Activated CD4-positive, alpha-beta T cell treated with anti-CD3 and anti-CD28 coated beads, Interleukin-2, amount 50 U/mL, for 48 hours (primary cell): ENCODE measurements at places on chromosomes 16 and 17.

GRCh38 chr17:79981661-79982101, 54.0 kb downstream of the TBC1D16 start:
- DNase-seq = no peak

DNA sequence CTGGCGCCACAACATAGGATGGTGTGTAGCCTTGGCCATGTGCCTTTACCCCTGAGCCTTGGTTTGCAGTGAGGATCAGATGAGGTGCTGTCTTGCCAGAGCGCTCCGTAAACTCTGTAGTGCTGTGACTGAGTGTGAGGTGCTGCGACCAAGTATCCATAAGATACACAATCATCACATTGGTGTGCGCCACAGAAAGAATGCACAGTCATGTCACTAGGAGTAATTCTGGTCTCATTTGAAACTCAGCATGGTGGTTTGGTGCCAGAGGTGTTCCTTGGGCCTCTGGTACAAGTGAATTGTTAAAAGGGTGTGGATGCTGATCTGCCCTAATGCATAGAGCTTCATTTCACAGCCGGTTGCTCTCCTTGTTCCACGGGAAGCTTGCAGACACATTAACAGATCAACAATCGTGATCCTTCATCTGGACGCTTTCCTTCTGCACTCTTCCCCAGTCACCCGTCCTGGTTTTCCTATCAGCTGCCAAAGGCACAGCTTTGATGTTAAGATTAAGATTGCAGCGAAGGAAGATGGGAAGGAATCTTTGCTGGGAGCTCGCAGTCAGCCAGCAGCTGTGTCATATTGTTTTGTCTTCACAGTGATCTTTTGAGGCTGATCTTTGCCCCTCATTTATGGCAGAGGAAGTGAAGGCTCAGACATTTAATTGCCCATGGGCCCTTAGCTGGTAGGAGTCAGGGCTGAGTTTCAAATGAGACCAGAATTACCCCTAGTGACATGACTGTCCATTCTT, 79.1 kb downstream of the KSR1 start:
- no peak for DNase-seq

- DNase-seq = no peak
Observed at GRCh38 chr17:12613566-12613965, 52.1 kb upstream of the MYOCD start.

GRCh38 chr17:78248051-78248914, 16.9 kb downstream of the TMEM235 start:
- DNase-seq = no peak

DNA sequence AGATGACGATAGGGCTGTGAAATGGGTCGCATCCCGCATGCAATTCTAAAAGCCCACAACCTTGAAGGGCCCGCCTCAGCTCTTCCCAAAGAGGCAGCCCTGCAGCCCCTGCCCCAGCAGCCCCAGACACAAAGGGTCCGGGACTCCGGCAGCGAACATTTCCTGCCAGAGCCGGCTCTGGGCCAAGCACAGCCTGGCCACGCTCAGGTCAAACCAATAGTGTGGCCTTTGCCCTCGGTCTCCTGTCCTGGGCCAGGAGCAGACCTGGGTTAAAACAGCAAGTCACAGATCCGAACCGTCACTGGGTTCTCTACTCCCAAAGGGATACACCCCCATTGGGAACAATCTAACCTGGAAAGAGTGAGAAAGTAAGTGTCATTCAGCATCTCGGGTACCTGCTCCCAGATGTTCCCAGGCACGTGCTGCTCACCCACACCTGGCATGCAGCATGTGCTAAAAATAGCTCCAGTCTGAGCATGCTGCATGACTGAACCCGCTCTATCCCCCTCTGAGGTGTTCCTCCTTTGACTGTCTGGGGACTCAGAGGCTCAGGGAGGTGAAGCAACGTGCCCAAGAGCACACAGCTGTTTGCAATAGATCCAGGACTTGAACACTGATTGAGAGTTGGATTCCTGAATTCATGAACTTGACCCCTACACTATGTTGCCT, 22.2 kb upstream of the ATP2A3 start:
- no peak for DNase-seq

- no peak for DNase-seq
Observed at GRCh38 chr17:12242345-12242954, 221.8 kb downstream of the MAP2K4 start.

GRCh38 chr17:51322390-51323029, 62.2 kb downstream of the UTP18 start:
- no peak for DNase-seq

GRCh38 chr17:38667099-38667786, 7.5 kb downstream of the EPOP start:
- peak; percentile 60 for DNase-seq

DNA sequence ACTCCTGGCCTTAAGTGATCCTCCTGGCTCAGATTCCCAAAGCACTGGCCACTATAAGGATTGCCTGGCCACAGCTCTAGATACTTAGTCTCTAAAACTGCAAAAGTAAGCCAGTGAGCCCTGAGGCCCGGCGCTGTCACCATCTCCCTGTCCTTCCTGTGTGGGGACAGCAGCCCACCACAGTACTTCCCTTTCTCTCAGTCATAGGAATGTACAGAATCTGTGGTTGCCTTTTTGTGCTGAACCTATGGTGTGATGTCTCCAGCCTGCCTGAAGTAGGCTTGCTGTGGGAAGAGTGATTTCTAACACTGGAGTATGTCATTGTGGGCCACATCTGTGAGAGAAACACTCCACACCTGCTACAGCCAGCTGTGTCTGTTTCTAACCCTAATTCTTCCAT, 24.7 kb downstream of the NTAN1 start:
- no peak for DNase-seq

DNA sequence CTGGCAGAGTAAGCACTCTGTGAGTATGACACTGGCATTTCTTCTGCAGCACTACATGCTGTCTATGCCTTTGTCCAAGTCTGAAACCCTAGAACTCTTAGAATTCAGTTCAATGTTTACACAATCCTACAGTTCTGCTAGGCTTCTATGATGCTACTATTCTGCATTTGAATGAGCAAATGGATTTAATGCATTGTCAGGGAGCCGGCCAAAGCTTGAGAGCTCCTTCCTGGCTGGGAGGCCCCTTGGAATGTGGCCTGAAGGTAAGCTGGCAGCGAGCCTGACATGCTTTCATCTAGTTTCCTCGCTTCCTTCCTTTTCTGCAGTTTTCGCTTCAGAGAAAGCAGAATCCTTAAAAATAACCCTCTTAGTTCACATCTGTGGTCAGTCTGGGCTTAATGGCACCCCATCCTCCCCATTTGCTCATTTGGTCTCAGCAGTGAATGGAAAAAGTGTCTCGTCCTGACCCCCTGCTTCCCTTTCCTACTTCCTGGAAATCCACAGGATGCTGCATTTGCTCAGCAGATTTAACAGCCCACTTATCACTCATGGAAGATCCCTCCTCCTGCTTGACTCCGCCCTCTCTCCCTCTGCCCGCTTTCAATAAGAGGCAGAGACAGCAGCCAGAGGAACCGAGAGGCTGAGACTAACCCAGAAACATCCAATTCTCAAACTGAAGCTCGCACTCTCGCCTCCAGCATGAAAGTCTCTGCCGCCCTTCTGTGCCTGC, at the start of gene CCL2:
Gene CCL2 (plus strand): TSS at position 635 of the 730 bp plus-strand sequence. CDS start 65 bp downstream, at position 700.
- no peak for DNase-seq

DNA sequence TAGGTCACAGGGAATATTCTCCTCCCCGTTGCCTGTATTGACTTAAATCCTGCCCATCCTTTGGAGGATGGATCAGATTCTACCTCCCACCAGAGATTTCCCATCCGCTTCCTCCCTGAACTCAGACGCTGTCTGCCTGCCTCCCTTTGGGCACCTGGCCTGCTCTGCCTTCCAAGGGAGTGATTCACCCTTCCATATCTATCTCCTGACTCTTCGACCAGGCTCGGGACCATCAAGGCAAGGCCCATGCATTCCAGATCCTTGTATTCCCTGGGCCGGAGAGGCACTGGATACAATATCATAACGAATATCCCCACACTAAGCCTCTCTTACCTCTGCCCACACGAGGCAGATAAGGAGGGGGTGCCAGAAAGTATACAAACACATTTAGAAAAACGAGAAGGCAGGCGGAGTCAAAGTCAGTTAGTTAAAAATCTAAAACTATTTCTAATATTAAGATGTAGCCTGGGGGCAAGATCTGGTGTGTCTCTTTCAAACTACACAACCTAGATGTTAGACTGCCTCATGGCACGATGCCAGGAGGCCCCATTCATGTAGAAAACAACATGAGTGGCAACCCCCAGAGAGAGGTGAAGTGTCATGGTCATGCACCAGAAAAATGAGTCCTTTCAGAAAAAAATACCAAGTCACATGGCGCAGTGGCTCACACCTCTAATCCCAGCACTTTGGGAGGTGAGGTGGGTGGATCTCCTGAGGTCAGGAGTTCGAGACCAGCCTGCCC, 9.2 kb downstream of the PMP22 start:
- no peak for DNase-seq

DNA sequence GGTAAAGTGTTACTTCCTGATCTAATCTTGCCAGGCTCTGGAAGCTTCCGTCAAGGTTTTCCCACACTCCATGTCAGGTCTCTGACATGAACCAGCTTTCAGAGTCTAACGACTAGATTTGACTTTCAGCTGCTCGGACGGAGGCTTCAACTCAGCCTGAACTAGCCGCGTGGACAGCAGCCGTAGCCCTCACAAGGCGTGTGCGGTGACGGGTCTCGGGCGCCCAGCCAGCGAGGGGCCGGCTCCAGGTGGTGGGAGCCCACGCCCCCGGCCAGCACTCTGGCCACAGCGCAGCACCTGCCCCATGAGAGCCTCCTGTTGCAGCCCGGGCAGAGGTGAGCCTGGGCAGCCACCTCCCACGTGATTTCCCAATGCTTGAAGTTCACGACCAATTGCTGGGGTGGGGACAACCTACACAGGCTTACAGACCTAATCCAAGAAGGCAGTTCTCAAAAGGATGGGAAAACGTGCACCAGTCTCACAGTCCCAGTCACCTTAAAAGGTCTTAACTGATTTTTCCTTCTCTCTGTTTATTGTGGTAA, 45.5 kb downstream of the TBC1D16 start:
- no peak for DNase-seq

- peak; percentile 20 for DNase-seq
Observed at GRCh38 chr17:36153895-36154610, 22.4 kb downstream of the TBC1D3B start.

- no peak for DNase-seq
Observed at GRCh38 chr17:69363488-69364210, 36.7 kb upstream of the ABCA5 start.

DNA sequence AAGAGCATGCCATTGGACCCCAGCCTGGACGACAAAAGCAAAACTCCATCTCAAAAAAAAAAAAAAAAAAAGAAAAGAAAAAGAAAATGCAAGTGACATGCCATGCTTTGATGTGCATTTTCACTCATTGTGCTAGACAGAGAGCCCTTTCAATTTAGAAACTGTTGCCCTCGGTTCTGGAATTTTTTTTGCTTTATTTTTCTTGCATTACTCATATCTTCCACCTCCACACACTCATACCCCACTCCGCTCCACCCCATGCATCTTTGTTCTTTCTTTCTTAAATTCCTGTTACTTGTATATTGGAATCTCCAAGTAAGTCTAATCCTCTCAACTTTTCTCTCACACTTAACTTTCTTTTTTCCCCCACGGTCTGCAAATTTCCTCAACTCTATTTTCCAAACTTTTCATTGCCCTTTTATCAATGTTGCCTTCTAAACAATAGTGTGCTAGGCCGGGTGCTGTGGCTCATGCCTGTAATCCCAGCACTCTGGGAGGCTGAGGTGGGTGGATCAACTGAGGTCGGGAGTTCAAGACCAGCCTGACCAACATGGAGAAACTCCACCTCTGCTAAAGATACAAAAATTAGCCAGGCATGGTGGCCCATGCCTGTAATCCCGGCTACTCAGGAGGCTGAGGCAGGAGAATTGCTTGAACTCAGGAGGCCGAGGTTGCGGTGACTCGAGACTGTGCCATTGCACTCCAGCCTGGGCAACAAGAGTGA, 16.8 kb upstream of the SUZ12 start:
- peak; percentile 40 for DNase-seq

DNA sequence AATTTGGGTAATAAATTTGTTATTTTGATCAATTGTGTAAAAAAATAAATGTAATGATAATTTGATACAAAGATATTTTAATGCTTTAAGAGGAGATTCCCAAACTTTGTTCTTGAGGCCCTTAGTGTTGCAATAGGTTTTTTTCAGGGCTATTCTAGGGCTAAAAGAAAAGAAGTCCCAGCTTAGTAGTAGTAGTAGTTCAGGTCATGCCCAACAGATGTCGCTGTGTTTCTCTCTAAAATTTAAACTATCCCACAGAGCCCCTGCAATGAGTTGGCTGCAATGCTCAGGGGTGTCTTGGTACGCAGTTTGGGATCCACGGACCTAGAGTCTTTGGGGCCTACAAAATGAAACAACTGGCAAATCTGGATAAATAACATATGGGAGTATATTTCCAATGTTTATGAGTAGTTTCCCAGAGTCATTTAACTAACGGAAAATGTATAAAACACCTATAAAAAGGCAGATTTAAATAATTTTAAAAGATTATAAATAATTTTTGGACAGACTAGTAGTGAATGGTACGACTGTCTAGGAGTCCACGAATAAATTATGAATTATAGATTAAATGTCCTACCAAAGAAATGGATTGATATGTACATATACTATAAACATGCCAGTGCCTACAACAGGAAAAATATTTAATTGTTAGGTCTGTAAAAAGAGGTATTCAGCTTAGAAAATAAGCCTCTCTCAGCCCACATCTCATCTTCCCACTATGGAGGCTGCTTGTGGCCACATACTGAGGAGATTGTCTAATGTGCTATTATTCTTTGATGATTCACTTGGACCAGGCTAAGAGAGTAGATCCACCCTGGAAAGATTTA, 228.5 kb upstream of the PMFBP1 start:
- peak; percentile 21 for DNase-seq

GRCh38 chr16:4182581-4183236, 59.2 kb downstream of the SRL start:
- DNase-seq = no peak

GRCh38 chr17:39187152-39187830, 10.2 kb downstream of the CACNB1 start:
- DNase-seq = no peak

- no peak for DNase-seq
Observed at GRCh38 chr16:57516176-57516725, 20.1 kb downstream of the CCDC102A start.

GRCh38 chr17:2580151-2580550, 13.3 kb upstream of the PAFAH1B1 start:
- no peak for DNase-seq
